Myocyte (in vitro differentiated cells): ENCODE measurements at places on chromosomes 3 and 15.
A peak's percentile ranks its signal among the peaks of the same experiment; 100 is the strongest.

GRCh38 chr15:63491979-63492378 lies 12.4 kb upstream of the USP3 start:
- DNase-seq, result no peak

DNA sequence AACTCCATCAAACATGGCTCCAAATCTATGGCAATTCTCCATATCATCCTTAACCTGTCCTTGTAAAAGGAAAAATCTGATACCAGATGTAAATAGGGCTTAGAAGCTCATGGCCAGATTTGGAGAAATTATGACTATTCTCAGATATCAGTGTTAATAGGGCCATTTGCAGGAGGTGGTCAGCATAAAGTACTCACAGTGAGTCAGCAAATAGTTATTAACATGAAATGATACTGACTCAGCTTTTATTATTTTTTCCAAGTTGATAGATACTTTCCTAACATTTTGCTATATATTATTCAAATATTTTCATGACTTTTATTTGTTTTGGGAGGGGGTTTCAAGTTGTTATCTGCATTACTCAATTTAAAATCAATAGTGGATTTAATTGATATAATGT lies 255.8 kb downstream of the MFSD1 start:
- DNase-seq, result no peak

- no peak for DNase-seq
Measured at GRCh38 chr15:97567411-97567810, 393.1 kb upstream of the ARRDC4 start.

GRCh38 chr3:46031269-46031668 lies 4.0 kb upstream of the XCR1 start:
- no peak for DNase-seq

DNA sequence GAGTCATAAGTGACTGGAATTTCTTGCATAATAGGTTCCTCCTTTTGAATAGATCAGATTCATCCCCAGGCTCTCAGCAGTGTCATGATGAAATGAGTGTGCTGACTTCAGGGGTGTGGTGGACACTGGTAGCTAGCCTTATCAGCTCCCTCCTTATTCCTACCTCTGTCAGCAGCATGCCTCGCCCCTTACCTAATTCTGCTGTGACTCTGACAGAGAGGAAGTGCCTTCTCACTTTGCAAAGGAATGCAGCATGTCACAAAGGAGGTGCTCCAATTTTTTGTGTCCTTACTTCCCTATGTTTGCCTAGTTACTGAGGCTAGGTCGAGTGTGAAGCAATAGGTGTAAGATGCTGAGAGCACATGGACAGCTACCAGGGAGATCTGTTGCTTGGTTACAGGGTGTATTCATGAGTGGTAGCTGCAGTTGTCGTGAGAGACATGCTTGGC lies 90.6 kb downstream of the TNFAIP8L3 start:
- DNase-seq, result no peak

DNA sequence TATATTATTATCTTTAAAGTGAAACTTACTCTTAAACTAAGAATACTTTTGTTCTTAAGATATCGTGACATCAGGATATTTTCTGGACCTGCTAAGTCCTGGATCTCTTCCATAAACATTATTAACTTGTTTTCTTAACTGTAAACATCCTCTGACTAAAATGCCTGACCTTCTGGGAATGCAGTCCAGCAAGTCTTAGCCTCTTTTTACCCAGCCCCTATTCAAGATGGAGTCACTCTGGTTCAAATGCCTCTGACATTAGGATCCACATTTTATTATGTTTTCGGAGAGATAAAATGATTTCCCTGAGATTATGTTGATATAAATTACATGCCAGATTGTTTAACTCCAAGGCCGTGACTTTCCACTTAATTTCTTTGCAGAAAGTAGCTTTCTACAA lies 37.6 kb downstream of the OSTN start:
- DNase-seq, result no peak

DNA sequence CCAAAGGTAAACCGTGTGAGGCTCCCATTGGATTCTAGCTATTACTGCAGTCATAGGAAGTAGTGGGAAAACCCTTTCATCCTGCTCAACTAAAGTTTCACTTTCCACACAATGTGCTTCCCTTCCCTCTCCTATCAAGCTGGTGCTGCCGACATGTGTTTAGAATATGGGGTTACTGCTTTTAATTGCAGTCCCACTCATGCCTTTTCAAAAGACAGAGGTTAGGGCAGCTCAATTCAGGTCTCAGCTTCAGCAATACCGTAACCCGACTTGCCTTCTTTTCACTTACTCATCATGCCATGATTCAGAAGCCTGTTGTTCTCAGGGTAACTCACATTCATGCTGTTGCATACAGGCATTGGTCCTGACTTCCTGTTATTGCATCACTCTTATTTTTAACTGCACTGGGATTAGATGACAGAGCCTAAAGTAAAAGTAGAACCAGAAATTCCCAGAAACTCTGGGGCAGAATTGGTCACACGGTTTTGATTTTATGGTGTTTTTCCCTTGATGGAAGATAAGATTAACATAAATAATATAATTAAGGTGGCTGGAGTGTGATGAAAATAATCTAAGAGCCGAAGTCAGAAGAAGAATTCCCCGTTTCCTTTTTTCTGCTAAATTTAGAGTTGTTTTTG lies 45.7 kb downstream of the C2CD4B start:
- peak; percentile 93 for DNase-seq

DNA sequence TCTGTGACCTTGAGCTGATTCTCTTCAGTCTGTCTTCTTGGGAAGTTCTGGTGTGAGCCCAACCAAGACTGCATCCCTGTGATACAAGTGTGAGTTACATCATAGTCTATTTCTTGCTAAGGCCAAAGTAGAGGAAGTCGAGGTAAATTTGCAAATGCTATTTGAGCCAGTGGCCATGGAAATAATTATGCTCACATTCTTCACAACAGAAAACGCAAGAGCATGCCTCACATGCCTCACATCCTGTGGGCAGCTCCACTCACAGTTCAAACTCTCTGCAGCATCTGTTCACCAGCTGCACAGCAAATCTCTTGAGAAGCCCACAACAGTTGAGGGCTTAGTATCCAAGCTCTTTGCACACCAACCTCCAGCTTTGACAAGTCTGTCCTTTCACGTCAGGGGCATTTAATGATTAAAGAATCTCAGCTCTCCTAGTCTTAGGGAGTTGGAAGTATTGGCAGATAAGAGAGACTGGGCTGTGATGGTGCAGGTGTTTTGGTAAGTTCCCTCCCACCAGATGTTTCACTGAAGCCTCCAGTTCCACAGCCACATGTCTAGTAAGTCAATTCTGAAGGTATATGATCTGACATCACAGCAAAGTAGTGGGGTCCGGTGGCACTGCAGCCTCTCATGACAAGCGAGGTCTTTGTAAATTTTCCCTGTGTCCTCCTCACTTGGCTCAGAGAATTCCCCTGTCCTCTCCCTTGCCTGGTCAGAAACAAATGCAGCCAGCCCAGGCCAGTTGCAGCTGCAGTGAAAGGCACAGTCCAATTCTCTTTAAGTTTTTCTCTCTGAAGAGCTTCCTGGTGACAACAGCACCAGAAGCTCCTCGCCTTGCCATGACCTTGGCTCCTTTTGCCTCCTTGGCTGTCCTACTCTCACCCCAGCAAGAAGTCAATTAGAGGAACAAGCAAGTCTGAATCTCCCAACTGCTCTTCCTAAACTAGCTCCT lies 166.1 kb downstream of the SSR3 start:
- DNase-seq, result peak; percentile 98

DNA sequence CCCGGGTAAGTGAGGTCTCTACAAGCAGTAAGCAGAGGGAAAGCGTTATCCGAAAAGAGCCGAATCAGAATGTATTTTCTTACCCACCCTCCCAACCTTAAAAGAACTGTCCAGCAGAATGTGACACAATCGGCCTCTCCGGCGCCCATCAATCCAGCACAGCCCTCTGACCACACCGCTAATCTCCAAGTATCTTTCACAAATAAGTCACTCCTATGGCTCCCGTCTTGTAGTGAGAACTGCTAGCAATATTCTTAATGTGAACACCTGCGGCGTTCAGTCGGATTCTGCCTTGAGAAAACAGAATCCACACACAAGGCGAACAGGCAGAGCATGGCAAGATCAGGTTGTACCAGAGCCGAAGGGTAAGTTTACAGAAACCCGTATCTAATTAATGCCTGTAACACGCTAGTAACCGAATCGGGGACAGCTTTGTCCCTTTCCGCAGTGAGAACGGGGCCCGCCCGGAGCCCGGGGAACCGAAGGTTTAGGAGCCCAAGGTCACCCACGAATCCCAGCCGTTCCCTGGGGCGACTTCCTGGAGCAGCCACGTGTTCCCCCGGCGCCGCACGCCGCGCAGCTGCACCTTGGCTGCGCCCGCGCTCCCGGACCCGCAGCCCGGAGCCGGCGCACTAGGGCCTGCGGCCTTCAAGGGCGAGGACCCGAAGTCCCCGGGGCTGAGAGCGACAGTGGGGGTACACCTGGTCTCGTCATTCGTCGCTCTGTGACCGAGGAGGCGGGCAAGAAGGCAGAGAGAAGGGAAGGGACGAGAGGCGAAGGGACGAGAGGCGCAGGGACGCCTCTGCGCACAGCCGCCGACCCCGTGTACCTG lies 672 bp downstream of the TFRC start:
- peak; percentile 72 for DNase-seq

DNA sequence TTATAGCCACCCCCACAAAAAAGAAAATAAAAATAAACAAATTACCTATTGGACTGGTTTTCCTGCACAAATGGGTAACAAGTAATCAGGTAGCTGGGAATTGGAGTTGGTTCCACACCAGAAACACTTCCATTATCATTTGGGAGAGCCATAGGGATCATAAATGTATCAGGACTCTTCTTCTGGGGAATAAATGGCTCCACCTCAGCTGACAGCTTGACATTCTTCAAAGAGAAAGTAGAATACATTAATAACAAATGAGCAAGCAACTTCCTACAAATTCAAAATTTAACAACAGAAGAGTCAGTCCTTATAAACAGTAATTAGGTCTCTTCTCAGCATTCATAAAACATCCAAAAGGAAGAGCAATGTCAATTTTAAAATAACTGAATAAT lies 8.7 kb downstream of the SECISBP2L start:
- peak; percentile 17 for DNase-seq

DNA sequence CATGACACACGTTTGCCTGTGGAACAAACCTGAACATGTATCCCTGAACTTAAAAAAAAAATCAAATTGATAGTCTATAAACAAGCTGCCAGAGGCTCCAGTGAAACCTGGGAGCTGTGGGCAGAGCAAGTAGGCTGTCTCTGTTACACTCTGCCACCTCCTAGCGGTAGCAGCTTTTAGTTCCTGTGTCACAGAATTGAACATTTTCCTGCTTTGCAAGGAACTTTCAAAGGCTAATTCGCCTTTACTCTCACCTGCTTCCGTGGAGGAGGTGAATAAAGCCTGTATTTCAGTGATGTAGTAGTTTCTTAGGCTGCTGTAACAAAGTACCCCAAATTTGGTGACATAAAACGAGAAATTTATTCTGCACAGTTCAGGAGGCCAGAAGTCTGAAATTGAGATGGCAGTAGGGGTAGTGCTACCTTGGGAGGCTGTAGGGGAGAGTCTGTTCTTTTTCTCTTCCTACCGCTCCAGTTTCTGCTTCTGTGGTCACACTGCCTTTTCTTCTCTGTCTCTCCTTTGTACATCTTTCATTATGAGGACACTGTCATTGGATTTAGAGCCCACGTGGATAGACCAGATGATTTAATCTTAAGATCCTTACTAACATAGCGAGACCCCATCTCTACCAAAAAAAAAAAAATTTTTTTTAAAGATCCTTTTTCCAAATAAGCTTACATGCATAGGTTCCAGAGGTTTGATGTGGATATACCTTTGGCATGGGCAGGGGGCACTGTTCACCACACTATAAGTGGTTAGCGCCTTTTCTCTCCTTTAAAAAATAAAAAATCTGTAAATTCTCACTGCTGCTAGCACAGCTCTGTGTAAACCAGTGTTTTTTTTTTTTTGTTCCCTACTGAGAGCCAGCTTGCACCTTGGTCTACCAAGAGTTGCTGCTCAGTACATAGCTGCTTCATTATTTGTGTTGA lies 25.3 kb downstream of the FBXO22 start:
- peak; percentile 38 for DNase-seq

- no peak for DNase-seq
Measured at GRCh38 chr3:178507507-178508442, 28.5 kb upstream of the KCNMB2 start.

GRCh38 chr15:29352402-29352801 lies 82.8 kb upstream of the NSMCE3 start:
- DNase-seq, result no peak

- DNase-seq, result no peak
Measured at GRCh38 chr3:72909591-72909990, 21.7 kb downstream of the GXYLT2 start.

DNA sequence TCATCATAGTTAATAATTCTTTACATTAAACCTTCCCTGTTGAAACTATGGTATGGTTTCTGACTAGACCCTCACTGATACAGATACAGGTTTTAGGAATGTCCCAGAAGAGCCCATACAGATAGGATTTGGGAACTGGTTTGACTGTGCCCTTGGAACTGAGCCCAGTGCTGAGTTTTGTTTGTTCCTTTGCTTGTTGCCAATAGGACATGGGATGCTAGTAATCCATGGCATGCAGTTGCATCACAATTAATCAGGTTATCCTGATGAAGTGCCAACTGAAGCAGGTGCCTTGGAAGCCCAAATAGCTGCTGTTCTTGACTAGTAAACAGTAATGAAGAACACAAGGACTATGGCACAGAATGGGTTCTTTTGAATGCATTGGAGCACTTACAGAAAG lies 230.6 kb downstream of the NEK10 start:
- DNase-seq, result peak; percentile 35

GRCh38 chr3:127052121-127052561 lies 69.2 kb downstream of the PLXNA1 start:
- no peak for DNase-seq

- no peak for DNase-seq
Measured at GRCh38 chr3:187615630-187616029, 54.6 kb downstream of the SST start.

GRCh38 chr3:52052831-52053306 lies 3.5 kb downstream of the DUSP7 start:
- peak; percentile 72 for DNase-seq

GRCh38 chr3:152496286-152496685 lies 227.6 kb downstream of the MBNL1 start:
- DNase-seq, result no peak

- DNase-seq, result no peak
Measured at GRCh38 chr3:14208977-14209394, 30.4 kb downstream of the LSM3 start.

GRCh38 chr3:134768837-134769236 lies 26.2 kb upstream of the EPHB1 start:
- DNase-seq, result no peak

- peak; percentile 35 for DNase-seq
Measured at GRCh38 chr3:151890721-151891141, 17.3 kb downstream of the SUCNR1 start.

- DNase-seq, result no peak
Measured at GRCh38 chr3:101270149-101270548, 50.2 kb downstream of the IMPG2 start.
